ENCODE measurements at places on chromosomes 12 and 14.

DNA sequence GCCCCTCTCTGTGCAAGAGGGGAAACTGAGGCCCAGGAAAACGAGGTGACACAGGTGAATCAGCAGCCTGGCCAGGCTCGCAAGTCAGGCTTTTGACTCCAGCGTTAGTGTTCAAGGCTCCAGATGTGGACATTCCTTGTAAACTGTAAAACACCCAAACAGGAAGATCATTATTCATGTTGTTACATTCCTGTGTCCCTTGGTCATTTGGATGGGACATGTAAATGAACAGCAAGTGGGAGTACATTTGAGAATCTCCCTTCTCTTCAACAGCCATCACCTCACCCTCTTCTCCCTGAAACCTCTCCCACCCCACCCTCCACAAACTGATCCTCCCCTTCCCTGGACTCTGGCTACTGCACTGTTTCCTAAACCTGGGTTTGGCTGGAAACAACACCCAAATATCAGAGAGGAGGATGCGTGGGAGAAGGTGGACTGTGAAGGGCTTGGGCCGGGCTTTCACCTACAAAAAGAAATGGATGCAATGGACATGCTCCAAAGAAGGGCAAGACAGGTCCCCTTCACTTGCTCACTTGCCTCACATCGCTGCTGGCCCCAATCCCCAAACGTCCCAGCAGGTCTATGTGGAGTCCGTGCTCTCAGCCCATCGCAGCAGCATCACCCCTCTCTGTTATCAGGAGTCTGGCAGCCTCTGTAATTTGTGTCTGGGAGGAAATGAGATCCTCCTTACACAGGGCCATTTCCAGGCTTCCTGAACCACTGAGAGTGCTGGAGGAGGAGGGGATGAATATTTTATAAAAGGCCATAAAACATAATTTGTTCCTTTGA is 76.7 kb downstream of the GALNT8 start:
- no peak for DNase-seq

DNA sequence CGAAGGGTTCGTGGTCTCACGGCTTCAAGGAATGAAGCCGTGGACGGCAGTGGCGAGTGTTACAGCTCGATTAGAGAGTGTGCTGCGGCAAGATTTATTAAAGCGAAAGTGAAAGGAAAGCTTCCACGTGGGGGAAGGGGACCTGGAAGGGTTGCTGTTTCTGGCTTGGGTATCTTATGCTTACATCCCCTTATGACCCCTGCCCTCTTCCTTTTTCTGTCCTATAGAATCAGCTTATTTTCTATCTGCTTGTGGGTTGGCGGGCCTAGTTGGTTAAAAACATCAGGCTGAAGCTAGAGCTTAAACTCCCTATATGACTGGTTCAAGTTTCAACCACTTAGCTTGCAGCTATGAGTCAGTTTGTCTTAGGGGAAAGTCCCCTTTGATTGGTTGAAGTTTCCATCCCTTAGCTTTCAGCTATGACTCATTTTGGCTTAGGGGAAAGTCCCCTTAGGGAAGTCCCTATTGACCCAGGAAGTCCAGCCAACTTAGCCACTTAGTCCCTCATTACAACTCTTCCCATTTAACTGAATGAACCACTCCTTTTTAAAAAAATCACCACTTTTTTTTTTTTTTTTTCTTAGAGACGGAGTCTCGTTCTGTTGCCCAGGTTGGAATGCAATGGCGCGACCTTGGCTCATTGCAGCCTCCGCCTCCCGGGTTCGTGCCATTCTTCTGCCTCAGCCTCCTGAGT is 1494.7 kb upstream of the TMEM132C start:
- DNase-seq, result peak; percentile 10

- DNase-seq, result no peak
Measured at GRCh38 chr12:89166525-89166934, 185.8 kb downstream of the DUSP6 start.

DNA sequence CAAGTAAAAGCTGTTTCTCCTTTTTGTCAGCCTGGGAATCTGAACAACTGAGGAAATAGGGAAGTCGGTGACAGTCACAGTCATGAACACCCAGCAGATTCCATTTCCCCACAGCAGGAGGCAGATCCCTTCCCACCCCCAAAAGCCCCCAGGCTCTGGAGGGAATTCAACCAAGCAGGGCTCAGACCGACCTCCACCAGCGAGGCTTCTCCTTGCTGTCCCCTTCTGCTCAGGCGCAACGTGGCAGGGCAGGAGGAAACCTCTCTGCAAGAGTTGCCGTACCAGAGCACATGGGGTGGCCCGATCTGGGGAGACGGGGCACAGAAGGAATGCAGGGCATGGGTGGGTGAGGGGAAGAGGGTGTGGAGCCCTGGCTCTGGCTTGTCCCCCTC is 319 bp downstream of the GALNT6 start:
- no peak for DNase-seq

DNA sequence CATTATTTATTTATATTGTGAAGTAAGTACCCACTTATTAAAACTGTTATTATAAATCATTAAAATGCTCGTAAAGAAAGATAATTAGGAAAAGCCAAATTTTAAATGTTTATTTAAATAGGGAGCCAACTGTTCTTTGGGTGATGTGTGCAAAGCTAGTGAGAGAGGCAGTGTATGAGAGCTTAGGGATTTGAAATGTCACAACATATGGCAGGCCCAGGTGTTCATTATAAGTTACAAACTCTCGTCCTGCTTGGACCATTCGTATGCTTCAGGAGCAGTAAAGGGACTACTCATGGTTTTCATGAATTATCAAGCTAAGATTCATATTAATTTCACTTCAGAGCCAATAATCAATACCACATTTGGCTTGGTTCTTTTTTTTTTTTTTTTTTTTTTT is 154.5 kb downstream of the TGFB3 start:
- DNase-seq, result no peak

DNA sequence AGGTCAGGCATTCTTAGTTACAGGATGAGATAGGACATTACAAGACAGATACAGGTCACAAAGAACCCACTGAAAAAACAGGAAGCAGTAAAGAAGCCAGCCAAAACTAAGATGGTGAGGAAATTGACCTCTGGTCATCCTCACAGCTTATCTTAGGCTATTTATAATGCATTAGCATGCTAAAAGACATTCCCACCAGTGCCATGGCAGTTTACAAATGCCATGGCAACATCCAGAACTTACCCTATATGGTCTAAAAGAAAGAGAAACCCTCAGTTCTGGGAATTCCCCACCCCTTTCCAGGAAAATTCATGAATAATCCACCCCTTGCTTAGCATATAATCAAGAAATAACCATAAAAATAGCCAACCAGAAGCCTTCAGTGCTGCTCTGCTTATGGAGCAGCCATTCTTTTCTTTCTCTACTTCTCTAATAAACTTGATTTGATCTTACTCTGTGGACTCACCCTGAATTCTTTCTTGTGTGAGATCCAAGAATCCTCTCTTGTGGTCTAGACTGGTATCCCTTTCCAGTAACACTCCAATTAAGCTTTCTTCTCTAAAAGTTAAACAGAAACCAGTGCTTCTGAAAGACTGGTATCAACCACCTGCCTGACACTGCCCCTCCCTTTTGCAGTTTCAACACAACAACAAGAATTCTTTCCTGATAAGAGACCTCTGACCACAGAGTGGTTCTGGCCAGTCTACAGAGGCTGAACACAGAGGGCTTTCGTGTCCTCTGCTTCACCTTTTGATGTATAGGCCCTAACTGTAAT is 86.9 kb downstream of the BCAT1 start:
- DNase-seq, result no peak

Data from T-helper 9 cell (primary cell).